Stimulated activated CD8-positive, alpha-beta memory T cell treated with anti-CD3 and anti-CD28 coated beads, Interleukin-4, amount 100 ng/mL, for 48 hours (primary cell): ENCODE measurements at places on chromosomes 1 and 21.

DNA sequence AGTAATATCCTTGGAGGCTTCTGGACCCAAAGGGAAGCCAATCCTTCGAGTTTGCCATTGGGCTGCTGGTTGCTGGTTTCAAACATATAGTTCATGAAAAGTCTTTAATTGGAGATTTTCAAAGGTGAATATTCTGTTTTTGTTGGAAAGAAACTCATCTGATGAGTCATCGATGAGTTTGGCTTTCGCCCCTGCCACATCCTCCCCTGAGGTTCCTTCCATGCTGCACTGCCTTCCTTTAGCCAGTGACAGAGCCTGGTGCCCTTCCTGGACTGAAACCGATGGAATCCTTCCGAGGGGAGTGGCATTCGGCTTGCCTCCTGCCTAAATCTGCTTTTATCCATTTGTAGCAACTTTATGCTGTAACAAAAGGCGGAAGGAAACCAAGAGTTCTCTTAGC is 550.0 kb downstream of the KIF26B start:
- no peak for DNase-seq

GRCh38 chr1:57770772-57771171 is 346.9 kb upstream of the DAB1 start:
- no peak for DNase-seq

- no peak for DNase-seq
These were observed 170.5 kb downstream of the PTPRU start for GRCh38 chr1:29406814-29407213.

- DNase-seq: peak; percentile 95
These were observed 7.5 kb upstream of the PARK7 start for GRCh38 chr1:7953850-7954609.

- no peak for DNase-seq
These were observed 10.2 kb upstream of the DMRTB1 start for GRCh38 chr1:53449021-53449420.

DNA sequence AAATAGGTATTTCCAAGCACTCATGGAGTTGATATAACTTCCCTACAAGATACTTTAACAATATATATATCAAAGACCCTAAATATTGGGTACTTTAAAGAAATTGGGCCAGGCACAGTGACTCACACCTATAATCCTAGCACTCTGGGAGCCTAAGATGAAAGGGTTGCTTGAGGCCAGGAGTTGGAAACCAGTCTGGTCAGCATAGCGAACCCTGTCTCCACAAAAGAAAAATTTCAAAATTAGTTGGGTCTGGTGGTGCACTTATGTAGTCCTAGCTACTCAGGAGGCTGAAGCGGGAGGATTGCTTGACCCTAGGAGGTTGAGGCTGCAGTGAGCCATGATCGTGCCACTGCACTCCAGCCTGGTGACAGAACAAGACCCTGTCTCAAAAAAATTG is 393.9 kb upstream of the DEPDC1 start:
- no peak for DNase-seq

DNA sequence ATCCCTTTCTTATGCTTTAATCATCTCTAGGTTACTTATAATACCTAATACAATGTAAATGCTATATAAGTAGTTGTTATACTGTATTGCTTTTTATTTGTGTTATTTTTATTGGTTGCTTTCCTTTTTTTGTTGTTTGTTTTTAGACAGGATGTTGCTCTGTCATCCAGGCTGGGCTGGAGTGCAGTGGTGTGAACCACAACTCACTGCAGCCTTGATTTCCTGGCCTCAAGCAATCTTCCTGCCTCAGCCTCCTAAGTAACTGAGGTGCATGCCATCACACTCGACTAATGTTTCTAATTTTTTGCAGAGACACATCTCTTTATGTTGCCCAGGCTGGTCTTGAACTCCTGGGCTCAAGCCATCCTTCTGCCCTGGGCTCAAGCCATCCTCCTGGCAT is 26.9 kb downstream of the KRTAP19-8 start:
- DNase-seq: no peak

GRCh38 chr1:80083892-80084291 is 1077.4 kb upstream of the ADGRL4 start:
- no peak for DNase-seq

DNA sequence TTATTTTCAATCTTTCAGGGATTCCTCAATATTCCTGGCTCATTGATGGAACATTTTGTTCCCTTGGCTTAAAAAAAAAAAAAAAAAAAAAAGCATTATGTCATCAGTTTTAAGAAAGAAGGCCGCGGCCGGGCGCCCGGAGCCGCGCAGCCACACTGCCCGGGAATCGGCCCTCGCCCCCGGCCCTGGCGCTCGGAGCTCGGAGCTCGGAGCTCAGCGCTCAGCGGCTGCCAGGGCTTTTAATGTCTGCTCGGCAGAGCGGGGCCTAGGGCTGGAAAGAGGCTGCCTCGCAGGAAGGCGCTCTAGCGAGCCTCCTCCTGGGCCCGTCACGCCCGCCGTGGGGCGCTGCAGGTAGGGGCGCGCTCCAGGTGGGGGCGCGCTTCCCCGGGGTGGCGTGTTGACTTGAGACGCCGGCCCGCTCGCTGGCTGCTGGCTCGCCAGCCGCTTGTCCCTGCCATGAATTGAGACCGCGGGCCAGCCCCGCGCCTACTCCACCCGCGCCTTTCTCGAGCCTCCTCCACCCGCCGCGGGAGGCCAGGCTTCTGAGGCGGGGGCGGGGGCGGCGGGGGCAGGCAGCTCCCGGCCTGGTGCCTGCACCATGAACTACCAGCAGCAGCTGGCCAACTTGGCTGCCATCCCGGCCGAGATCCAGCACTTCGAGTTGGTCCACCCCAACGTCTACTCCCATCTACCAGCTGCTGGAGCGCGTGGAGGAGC is 5.4 kb upstream of the TDRD5 start:
- no peak for DNase-seq

DNA sequence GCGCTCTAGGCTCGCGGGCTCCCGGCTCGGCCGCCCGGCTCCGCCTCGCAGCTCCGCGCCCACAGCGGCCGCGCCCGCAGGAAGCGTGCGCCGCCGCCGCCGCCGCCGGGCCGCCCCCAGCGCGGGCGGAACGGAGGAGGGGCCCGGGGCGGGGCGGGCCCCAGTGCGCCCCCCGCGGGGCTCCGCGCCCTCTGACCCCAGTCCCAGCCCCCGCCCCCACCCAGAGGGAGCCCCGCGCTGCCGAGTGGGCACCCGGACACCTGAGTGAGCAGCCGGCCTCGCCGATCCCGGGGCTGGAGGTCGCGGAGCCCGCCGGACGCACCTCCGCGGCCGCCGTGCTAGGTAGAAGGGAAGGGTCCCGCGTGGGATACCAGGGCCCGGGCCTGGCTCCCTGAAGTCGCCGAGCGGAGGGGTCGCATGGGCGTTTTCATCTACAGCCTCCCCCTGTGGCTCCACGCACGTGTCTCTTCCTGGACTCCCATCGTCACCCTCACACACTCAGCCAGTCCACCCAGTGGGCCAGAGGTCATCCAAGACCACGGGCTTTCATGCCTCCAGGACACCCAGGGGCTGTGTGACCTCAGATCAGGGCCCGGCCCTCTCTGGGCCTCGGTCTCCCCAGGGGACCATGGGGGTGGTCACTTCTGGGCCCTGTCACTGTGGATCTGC is at the start of gene SDC3:
TSS of gene SDC3 (minus strand) at position 63 of the 669 bp plus-strand sequence. CDS start 172 bp downstream, outside the sequence.
- DNase-seq: no peak
